ENCODE measurements at places on chromosomes 4 and X. TPM values are rescaled to one million over a fixed set of nuclear protein-coding genes. Genes with fewer than 3 reads are reported as not detected.

GRCh38 chr4:95432466-95432865 lies 116.3 kb downstream of the UNC5C start:
- DNase-seq: no peak

MID1IP1 gene
- total RNA-seq: 104 TPM

DNA sequence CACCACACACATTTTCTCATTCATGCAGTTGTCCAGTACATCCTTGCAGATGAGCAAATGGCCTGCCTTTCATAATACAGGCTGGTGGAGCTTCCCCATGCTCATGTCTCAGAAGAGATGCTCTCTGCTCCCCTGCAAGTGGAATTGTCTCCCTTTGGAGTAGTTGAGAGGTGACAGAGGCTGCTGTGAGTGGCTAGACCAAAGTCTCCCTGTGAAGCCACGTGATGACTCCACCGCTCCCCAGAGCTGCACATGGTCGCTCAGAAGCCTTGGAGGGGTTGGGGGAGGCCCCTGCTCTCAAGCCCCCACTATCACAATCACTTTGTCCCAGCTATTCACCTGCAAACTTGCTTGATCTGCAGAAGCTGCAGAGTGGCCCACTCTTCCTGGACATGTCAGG lies 1.5 kb upstream of the GPR78 start:
- no peak for DNase-seq

- DNase-seq: no peak
Observed at GRCh38 chr4:62006108-62006507, 806.0 kb downstream of the ADGRL3 start.

NEUROG2 gene
- total RNA-seq: 0.16 TPM

DNA sequence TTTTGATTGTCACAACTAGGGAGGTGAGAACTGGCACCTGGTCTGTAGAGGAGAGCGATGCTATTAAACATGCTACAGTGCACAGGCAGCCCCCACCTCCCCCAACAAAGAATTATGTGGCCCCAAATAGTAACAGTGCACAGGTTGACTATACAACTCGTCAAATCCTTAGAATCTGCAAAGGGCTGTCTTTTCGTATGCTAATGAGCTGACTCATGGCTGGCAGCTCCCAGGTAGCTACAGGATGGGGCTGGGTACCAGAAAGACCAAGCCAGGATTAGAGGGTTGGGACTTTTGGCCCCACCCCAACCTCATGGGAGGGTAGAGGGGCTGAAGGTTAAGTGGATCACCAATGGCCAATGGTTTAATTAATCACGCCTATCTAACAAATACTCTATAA lies 104.7 kb upstream of the SORBS2 start:
- no peak for DNase-seq

- DNase-seq: no peak
Observed at GRCh38 chrX:110944311-110944750, 148.7 kb upstream of the CHRDL1 start.

C4orf36 gene
- total RNA-seq: not detected

FGFBP1 gene
- not detected for total RNA-seq

GRCh38 chr4:1168191-1169101 lies 3.9 kb downstream of the SPON2 start:
- DNase-seq: no peak

TLR2 gene
- total RNA-seq: 0.47 TPM

GRCh38 chr4:145130788-145131399 lies 32.8 kb downstream of the ABCE1 start:
- DNase-seq: peak; percentile 70

- peak; percentile 74 for DNase-seq
Observed at GRCh38 chr4:184534511-184535391, 60.4 kb upstream of the IRF2 start.

IL15 gene
- 0.92 TPM for total RNA-seq

GRCh38 chr4:108276690-108277089 lies 108.0 kb upstream of the LEF1 start:
- no peak for DNase-seq

- DNase-seq: no peak
Observed at GRCh38 chr4:150354214-150354796, 227.6 kb upstream of the MAB21L2 start.

DNA sequence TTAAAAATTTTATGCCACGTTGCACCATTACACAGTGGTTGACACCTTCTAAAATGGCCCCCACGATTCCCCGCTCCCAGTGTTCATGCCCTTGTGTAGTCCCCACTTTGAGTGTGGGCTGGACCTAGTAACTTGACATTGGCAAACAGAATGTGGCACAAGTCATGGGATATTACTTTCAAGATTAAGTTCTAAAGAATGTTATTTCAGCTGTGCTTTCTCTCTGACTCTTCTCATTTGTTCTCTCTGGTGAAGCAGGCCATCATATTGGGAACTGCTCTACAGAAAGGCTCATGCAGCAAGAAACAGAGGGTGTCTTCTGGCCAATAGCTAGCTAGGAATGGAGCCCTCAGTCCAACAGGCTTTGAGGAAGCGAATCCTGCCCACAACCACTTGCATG lies 67.1 kb downstream of the ATXN3L start:
- DNase-seq: no peak

- no peak for DNase-seq
Observed at GRCh38 chr4:41334182-41334581, 77.5 kb downstream of the UCHL1 start.

- DNase-seq: no peak
Observed at GRCh38 chr4:61580721-61581377, 380.7 kb downstream of the ADGRL3 start.

GRCh38 chrX:152899111-152899873 lies 1.4 kb downstream of the ZNF185 start:
- DNase-seq: no peak

DNA sequence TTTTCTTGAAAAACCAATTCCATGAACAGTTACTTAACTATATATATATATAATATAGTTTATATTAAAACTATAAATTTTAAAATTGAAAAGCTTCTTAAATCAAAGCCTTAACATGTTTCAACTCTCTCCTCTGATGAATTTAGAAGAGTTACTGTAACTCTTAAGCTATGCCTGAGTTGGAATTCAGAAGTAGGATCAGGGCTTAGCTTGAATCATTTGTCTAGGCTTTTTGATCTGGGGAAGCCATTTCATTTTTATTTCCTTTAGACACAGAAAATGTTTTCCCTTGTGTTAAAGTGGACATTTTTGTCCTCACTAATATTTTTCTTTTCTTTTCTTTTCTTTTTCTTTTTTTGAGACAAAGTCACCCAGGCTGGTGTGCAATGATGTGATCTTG lies 40.4 kb upstream of the PDLIM5 start:
- DNase-seq: no peak

DNA sequence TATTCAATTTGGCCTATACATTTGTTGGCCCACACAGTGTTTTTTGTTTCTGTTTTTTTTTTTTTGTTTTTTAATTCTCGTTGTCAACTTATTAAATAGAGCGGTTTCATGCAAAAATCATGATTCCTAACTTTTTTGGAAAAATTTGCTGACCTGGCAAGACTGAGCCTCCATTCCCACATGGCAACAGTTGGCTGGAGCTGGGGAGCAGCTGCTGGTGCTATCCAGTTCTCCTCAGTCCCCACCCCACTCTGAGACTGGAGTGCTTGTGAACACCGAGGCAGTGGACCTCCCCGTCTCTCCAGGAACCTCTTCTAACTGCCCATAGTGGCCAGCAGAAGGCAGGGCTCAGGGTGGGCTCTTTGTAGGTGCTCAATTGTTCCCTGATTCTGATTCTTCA lies 95.7 kb upstream of the OTUD4 start:
- no peak for DNase-seq

DNA sequence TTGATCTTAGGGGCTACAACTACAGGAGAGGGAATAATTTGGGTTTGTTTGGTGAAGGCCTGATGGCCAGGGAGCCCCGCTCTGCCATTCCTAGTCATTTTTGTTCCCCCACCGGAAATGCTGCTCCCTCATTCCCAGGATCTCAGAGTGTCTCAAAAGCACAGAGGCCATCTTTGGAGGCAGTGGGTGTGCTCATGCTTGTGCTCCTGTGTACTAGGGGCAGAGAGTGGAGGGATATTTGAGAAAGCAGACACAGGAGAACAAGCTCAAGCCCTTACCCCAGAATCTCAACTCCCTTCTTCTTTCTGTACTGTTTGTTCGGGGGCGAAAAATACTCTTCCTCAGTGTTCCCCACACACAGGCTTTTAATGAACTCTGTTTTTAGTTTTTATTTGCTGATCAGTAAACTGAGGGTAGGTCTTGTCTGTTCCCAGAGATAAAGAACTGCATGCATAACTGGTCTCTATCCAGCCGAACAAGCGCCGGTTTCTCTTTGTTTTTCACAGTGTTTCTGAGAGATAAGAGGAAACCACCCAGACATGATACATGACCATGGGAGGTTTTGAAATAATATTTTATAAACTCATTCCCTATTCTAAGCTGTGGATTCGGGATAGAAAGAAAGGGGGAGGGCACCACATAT lies 32.9 kb upstream of the XK start:
- no peak for DNase-seq

GPR173 gene
- total RNA-seq: not detected

ENAM gene
- not detected for total RNA-seq

DNA sequence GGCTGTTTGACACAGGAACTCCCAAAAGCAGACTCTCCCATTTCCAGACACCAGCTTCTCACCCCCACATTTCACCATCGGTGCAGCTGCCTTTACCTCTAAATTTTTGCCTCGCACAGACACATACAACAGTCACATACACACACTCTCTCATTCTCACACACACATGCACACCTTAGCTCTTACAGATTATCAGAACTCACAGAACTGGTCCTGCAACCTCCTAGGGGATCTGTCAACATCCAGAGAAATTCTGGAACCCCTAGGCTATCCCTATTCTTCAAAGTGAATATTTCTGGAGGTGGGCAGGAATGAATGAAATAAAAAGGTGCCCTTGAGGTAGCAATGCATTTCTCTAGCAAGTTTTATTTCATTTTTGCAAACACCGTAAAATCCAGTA lies 4.1 kb downstream of the HS6ST2 start:
- no peak for DNase-seq

DNA sequence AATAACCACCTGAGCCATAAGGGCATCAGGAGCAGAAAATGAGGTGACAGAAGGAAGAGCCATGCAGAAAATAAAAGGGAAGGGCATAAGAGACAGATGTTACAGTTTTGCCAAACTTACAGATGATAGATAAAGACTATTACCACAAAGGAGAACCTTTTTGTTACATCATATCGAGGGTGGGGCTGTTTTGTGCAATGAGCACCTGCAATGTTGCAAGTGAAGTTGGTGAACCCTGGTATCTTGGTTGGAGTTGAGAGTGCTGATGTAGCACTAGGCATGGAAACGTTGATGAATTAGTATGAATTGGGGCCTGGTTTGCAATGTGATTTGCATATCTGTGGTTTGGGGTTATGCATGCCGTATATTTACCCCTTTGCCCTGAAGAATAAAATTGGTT lies 119.8 kb upstream of the TEX13D start:
- peak; percentile 72 for DNase-seq

DNA sequence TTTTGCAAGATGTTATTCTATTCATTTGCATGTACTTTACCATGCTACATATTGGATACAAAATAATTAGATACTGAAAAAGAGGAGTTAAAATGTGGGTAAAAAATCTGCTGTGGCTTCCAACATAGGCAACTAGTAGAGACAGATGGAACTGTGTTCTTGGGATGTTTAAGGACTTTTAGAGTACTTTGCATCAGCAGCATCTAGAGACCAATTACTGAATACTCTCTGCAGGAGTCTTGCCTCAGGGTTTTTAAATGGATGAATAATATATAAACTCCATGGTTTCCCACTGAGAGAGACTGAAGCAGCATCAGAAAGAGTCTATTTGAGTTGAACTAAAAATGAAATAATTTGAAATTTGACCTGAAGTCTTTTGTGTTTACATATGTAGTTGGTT lies 676.7 kb downstream of the GALNTL6 start:
- DNase-seq: no peak

ZCCHC18 gene
- total RNA-seq: 0.69 TPM

GRCh38 chr4:32435308-32435707 lies 1715.1 kb downstream of the PCDH7 start:
- DNase-seq: no peak

DNA sequence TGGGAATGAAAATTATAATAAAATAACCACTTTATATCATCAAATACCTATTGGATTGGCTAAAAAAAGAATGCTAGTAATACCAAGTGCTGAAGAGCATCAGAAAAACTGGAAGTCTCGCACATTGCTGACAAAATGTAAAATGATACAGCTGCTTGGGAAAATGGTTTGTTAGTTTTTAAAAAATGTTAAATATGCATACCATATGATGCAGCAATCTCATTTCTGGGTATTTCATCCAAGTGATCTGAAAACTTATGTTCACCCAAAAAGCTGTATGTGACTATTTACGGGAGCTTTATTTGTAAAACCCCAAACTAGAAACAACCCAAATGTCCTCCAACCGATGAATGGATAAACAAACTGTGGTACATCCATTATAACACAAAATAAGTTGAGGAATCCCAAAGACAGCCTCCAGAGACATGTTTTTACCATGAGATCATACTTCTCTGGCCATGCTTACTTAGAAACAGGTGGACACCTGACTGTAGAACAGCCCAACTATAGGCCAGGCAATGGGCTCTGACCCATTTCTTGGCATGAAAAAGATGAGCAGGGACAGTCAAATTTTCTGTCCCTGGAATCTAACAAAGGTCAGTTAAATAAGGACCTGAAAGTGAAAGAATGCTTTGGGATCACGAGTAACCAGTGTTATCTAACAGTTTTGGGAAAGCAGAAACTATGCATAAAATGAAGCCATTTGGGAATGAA lies 47.5 kb upstream of the FAM120C start:
- DNase-seq: no peak

TLR10 gene
- total RNA-seq: not detected

EREG gene
- total RNA-seq: not detected

GRCh38 chr4:13876131-13876530 lies 248.6 kb upstream of the BOD1L1 start:
- DNase-seq: no peak

CCDC158 gene
- total RNA-seq: not detected

- DNase-seq: no peak
Observed at GRCh38 chr4:118923891-118924290, 35.2 kb downstream of the SYNPO2 start.

XAGE1A gene
- total RNA-seq: not detected

IDS gene
- 43.9 TPM for total RNA-seq

DNA sequence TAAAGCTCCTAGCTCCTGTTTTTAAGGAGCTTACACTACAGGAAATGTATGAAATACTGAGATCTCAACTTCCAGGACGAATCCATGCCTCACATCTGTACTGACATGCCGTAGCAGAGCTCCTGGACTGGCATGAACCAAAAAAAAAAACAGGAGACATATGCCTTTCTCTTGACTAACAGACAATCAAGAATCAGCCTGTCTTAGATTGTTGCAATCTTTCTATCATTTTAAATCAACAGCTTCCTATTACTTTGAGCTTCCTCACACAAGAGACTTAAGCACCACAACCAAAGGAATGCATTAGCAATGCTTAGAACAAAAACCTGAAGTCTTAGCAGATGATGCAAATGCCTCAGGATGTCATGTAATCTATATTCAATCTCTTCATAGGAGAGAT lies 34.7 kb upstream of the AREG start:
- DNase-seq: no peak

DNA sequence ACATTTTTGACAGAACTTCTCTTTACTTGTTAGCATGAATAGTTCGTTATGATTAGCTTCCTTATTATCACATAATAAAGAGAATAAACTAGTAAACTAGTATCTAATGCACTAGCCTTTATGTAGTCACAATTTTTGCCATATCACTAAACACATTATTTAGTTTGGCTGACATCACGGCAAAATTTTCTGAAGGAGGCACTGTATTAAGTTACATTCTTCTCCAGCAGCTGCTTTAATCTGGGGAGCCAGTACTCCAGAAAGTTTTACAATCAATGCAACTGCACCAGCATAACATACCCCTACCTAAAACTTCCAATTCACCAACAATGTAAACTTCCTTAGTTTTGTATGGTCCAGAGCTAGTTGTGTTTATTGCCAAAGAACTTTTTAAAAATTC lies 87.8 kb downstream of the FIP1L1 start:
- no peak for DNase-seq

Measured in activated CD4-positive, alpha-beta T cell treated with anti-CD3 and anti-CD28 coated beads, Interleukin-2, amount 10 ng/mL, durations not matched to agents 24 days and 14 days (primary cell).